Heart left ventricle (tissue), 16 donors: ENCODE measurements at places on chromosomes 1 and 21. TPM values are rescaled to one million over a fixed set of nuclear protein-coding genes. Genes with fewer than 3 reads are reported as not detected.

DNA sequence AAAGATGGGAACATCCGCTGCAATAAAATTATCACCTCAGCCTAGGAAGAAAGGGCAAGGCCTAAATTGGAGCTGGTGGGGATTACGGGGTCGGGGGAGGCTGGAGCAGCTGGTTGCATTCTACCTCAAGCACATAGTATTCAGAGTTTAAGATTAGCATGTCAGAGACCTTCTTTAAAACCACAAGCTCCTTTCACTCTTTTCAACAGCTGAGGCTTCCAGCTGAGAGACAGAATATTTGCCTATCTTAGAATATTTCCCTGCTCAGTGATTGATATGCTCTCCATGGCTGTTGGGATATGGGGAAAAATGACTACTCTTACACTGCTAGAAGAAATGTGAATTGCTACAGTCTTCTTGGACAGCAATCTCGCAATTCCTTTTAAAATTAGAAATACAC is 248.6 kb downstream of the TBX15 start:
- no peak for DNase-seq

GRCh38 chr1:53501065-53502005 is 42.1 kb downstream of the DMRTB1 start:
- DNase-seq = no peak

The KIF21B gene
- 0.21 TPM for total RNA-seq

DNA sequence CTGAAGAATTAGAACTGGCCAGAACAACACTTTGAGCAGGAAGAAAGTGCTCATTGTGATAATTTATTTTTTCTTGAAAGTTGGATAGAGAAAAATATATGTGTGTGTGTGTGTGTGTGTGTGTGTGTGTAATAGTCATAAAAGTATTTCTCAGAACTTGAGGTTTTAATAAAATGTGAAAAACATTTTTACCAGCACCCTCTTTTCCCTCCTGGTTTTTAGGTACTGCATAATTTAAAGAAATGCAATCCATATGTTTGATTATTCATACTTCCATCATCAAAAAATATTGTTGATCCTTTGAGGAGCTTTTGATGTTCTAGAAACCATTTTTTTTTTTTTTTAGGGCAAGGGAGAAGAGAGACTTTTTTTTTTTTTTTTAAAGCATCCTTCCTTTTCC is 66.8 kb upstream of the JUN start:
- DNase-seq = no peak

- peak; percentile 17 for DNase-seq
These were observed 3.0 kb downstream of the TNFRSF4 start for GRCh38 chr1:1210726-1211540.

- DNase-seq = peak; percentile 86
These were observed 14.7 kb upstream of the POFUT2 start for GRCh38 chr21:45302082-45303061.

GRCh38 chr1:7009741-7010525 is 224.7 kb downstream of the CAMTA1 start:
- DNase-seq = no peak

The CELA3B gene
- not detected for total RNA-seq

The CELA2A gene
- total RNA-seq = 0.87 TPM

DNA sequence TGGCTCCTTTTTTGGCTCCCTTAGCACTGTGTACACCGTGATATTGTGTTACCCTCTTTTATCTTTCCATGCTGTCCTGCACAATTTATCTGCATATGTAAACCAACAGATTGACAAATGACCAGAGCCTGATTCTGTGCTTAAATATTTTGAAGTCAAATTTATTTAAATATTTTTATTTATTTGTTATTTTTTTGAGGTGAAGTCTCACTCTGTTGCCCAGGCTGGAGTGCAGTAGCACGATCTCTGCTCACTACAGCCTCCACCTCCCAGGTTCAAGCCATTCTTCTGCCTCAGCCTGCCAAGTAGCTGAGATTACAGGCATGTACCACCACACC is 12.8 kb downstream of the PMF1 start:
- DNase-seq = no peak

The C4BPA gene
- total RNA-seq = not detected

GRCh38 chr1:208065862-208066261 is 154.9 kb upstream of the CD34 start:
- DNase-seq = peak; percentile 44

DNA sequence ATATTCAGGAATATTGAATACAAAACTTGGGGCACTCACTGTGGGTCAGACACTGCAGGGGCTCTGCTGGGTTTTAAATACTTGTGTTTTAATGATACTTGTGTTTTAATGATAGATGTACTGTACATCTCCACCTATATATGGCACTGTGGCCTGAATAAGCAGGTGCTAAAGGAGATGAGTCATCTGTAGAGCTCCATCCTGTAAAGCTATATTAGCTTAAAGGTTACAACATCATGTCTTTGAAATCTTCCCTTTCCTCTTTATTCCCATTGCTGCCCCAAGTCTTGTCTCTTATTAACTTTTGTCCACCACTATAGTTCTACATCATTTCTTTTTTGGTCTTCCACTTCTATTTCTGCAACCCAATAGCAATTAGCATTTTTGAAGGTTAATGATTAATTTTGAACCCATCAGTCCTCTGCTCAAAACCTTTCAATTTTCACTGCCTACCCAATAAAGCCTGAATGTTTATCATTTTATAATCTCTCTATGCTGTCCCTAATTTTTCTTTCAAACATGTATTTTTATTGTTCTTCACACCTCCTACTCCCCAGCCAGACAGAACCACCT is 113.3 kb upstream of the PTGFR start:
- DNase-seq = no peak

- DNase-seq = peak; percentile 61
These were observed at the start of gene TRAF5 for GRCh38 chr1:211326528-211327345. TSS of gene TRAF5 (plus strand) at chr1:211326833. CDS start at chr1:211353240, 26,407 bp downstream.

The TTC3 gene
- 64.1 TPM for total RNA-seq

The SPATA45 gene
- total RNA-seq = not detected

- no peak for DNase-seq
These were observed 19.7 kb downstream of the YARS1 start for GRCh38 chr1:32797456-32797855.

The ACTN2 gene
- total RNA-seq = 1,902 TPM

The FOXO6 gene
- total RNA-seq = 2.2 TPM

- no peak for DNase-seq
These were observed 3.6 kb downstream of the KRTAP21-3 start for GRCh38 chr21:30714946-30715345.

The C1orf87 gene
- not detected for total RNA-seq

GRCh38 chr1:201734786-201735185 is 94.2 kb upstream of the IPO9 start:
- DNase-seq = no peak

The HAO2 gene
- total RNA-seq = not detected

The C1orf185 gene
- not detected for total RNA-seq

The GRIK1 gene
- not detected for total RNA-seq

The BTG3 gene
- total RNA-seq = 8.0 TPM

DNA sequence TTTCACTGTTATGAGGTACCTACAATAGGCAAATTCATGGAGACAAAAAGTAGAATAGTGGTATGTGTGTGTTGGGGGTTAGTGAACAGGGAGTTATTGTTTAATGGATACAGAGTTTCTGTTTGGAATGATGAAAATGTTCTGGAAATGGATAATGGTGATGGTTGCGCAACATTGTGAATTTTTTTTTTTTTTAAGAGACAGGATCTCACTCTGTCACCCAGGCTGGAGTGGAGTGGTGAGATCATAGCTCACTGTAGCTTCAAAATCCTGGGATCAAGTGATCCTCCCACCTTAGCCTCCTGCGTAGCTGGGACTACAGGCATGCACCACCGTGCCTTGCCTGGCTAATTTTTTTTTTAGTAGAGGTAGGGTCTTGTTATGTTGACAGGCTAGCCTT is 34.5 kb upstream of the TRABD2B start:
- DNase-seq = no peak

DNA sequence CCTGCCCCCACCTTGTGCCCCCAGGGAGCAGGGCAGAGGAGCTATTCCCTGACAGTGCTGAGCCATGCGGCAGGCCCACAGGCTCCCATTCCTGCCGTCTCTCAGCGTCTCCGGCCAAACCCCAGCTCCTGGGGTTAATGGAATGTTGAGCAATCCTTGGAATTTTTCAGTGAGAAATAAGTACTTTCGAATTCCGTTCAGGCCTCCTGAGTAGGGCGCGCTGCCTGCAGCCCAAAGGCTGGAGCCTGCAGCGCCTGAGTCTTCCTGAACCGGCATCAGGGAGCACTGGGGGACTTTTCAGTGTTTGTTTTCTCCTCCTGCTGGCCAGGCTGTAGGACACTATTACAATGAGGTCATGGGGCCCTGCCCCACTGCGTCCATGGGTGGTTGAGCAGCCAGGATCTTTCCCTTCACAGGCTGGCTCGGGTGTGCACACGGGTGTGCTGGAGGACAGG is 33.3 kb upstream of the CSF1 start:
- DNase-seq = peak; percentile 65

GRCh38 chr1:171965777-171966176 is 124.5 kb downstream of the DNM3 start:
- DNase-seq = no peak

The OR6N1 gene
- not detected for total RNA-seq

The S100A9 gene
- 26.7 TPM for total RNA-seq

The GUK1 gene
- total RNA-seq = 144 TPM

The KCND3 gene
- total RNA-seq = 19.7 TPM

DNA sequence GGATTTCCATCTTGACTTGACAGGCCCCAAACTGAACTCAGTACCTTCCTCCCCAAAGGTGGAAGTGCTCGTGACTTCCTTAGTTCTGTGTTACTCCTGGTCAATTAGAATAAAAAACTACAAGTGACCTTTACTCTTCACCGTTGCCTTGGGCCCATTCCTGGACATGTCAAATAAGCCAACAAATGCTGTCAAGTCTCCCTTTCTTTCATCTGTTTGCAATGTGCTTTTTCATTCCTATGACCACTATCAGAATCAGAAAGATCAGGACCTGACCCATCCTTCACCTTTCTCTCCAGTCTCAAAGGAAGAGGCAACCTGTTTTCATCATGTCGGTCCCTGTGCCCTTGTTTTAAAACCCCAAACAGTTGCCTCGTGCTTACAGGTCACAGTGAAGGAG is 4.9 kb upstream of the KCNJ10 start:
- no peak for DNase-seq

DNA sequence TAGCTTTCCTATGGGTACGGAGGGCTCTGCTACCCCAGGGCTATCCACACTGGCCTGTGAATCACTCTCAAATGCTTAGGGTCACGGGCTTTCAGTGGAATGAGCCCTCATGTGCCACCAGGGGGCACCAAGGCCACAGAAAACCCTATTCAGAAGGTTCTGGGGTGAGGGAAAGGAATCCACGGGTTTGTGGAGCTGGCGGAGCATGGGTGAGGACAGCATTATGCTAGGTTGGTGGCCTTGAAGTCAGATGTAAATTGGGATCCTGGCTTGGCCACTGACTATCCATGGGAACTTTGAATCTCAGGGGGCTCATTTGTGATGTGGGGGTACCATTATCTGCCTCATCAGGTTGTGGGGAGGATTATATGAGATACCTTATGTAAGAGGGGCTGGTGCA is 5.1 kb upstream of the LAMTOR5 start:
- peak; percentile 80 for DNase-seq

The GSTM1 gene
- total RNA-seq = not detected

GRCh38 chr1:66984491-66984890 is 59.7 kb downstream of the MIER1 start:
- DNase-seq = no peak

GRCh38 chr1:201218409-201218808 is 27.8 kb downstream of the IGFN1 start:
- DNase-seq = no peak

The DIPK1A gene
- total RNA-seq = 11.6 TPM

The FLG2 gene
- total RNA-seq = not detected

DNA sequence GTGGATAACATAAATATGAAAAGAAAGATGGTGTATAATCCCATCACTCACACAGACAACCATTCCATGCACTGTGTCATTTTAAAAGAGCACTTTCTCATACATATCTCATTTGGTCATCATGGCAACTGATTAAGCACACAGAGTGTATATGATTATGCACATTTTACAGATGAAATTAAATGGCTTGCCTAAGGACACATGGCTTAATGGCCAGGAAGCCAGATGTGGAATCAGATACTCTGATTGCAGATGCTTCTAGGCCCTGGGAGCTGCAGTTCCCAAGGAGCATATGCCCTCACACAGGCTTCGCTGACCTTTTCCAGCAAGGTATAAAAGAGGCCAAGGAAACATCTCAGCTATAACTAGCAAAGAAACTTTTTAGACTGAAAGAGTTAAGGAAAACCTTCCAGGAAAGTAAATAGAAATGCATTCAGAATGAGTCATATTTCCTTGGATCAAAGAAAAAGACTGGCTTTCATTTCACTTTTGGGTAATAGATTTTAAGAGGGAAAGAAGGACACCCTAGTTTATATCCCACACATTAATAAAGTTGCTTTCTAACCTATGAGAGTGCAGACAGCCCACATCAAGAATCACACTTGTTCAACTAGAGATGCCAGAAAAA is 19.6 kb upstream of the FAM89A start:
- no peak for DNase-seq

- DNase-seq = no peak
These were observed 118.2 kb downstream of the ODF2L start for GRCh38 chr1:86277936-86278335.

DNA sequence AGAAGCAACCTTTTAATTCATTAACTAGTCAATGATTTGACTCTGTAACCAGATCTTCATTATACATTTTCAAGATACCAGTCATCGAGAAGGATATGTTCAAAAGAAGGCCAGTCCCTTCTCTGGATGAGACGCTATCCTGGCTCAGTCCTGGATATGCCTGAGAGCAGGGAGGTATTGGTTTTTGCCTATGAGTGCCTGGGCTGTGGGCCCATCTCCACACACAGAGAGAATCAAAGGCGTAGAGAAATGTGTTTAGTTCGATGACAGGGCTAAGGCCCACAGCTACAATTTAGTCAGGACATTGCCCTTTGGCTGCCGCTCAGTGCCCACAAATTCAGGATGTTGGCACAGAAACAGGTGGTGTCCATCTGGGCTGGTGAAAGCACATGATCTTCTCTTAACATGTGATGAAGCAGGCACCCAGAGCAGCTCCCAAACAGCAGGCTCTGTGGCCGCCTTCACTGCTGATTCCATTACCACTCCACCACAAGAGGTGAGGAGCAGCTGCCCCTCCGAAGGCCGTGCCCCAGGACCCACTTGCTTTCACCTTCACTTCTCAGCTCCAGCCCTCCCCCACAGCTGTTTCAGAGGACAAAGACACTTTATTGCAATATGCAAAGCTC is 24.7 kb downstream of the ACKR1 start:
- no peak for DNase-seq

DNA sequence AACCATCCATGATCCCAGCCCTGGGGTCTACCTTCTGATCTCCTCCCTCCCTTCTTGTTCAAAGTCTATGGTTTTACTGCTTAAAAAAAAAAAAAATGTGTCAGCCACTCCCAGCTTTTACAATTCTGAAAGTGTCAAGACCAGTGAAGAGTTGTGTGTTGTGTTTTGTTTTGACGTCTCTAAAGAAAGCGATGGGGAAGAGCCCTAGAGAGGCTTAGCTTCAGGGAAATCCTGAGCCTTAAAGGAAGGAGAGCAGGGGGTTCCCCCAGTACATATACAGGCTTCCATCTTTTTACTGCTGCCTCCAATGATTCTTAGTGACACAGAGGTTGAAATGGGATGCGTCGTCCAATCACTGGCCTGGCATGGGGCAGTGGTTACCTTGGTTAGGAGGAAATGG is 13.9 kb upstream of the FMOD start:
- no peak for DNase-seq

The TTC22 gene
- total RNA-seq = 0.25 TPM
